MV-4-11 (cell line): ENCODE measurements at places on chromosomes 1 and 21.

GRCh38 chr1:53419034-53419433 lies 40.2 kb upstream of the DMRTB1 start:
- DNase-seq: no peak

DNA sequence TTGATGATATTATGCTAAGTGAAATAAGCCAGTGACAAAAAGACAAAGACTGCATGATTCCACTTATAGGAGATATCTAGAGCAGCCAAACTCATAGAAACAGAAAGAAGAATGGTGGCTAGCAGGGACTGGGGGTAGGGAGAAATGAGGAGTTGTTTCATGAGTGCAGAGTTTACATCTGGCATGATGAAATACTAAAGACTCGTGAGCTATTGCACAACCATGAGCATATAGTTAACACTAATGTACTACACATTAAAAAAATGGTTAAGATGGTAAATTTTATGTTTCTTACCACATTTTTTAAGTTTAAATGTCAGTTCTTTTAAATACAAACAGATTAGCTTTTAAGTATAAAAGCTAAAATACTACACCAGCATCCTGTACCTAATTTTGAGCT lies 57.8 kb downstream of the ESRRG start:
- peak; percentile 86 for DNase-seq

GRCh38 chr1:38133304-38133703 lies 86.7 kb upstream of the POU3F1 start:
- no peak for DNase-seq

DNA sequence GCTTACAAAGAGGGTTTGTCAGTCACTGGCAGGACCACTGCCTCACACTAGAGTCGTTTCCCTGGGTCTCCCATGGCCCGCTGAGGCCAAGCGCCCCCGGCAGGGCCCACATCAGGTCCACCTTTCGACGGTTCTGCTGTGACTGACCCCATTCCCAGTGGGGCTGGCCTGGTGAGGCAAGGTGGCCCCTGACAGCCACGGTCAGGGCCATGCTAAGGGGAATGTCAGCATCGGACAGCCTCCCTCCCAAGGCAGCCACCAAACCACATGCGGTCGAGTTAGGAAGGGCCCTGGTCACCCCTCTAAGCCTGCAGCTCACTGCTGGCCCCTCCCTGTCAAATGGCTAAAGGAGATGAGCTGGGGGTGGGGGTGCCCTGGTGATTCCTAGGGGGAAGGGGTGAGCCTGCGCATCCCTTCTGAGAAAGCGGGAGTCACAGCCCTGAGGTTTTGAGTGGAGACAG lies 2.9 kb upstream of the KIF17 start:
- DNase-seq: no peak

DNA sequence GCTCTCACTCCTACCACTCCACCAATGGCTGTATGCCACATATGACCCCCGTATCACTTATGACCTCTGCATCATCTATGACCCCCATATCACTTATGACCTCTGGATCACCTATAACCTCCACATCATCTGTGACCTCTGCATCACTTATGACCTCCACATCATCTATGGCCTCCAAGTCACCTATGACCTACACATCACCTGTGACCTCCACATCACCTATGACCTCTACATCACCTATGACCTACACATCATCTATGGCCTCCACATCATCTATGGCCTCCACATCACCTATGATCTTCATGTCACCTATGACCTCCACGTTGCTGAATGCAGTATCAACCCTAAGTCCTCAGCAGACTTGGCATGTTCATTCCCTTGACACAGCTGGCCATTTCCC lies 271.2 kb downstream of the MATN1 start:
- no peak for DNase-seq

- DNase-seq: no peak
Observed at GRCh38 chr1:13556224-13556764, 27.3 kb upstream of the PDPN start.

GRCh38 chr1:168243198-168243597 lies 17.4 kb downstream of the SFT2D2 start:
- DNase-seq: no peak

DNA sequence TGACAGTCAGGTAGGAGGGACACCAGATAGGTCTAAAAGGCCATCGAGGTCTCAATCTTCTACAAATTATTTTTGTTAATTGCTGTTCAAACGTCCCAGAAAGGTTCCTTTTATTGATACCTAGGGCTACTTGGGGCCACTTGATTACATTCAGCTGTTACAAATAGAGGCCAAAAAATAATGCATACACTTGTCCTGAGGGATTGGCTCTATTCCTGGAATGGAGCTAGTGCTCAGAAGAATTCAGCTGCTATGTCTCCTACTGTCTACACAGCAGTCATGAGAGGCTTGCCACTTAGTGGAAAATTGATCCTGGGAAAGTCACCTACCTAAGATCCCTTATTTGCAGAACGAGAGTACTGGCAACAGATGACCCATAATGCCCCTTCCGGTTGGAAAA lies 498.3 kb downstream of the ADGRL2 start:
- no peak for DNase-seq

DNA sequence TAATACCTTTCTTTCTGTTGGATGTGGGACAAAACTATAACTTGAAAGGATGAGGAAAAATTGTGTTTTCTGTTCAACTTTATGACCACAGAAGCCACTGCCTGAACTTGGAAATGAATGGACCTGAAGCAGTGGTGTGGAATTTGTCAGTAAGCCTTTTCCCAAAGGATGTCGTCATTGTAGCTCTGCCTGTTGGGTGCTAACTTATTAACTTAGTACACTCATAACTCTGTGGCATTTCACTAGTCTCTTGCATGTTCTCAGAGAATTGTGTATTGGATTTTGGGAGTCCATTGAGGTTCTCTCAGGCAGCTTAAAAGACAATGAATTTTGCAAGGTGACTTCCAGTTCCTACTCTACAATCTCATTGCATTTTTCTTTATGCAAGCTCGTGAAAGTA lies 49.6 kb downstream of the KCNK2 start:
- DNase-seq: no peak

DNA sequence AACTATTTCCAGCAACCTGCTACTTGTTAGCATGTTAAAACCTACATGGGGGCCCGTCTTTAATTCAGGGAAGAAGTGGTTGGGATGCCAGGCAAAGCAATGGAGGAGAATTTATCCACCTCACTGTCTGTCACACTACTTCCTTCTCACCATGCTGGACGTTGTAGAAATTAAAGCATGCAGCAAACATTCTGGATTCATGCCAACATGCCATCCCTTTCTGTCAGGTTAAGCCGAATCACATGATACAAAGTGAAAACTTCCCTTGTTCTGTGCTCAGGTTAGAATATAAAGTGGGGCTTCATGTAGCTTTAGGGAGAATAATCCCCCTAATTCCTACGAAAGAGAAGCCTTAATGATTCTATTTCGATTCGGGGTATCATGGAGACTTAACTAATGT lies 95.5 kb downstream of the ERG start:
- no peak for DNase-seq

GRCh38 chr21:35019631-35020032 lies 29.5 kb downstream of the RUNX1 start:
- DNase-seq: no peak

- DNase-seq: no peak
Observed at GRCh38 chr1:36523850-36524249, 41.1 kb upstream of the CSF3R start.

- no peak for DNase-seq
Observed at GRCh38 chr21:29961291-29962027, 21.7 kb upstream of the GRIK1 start.

DNA sequence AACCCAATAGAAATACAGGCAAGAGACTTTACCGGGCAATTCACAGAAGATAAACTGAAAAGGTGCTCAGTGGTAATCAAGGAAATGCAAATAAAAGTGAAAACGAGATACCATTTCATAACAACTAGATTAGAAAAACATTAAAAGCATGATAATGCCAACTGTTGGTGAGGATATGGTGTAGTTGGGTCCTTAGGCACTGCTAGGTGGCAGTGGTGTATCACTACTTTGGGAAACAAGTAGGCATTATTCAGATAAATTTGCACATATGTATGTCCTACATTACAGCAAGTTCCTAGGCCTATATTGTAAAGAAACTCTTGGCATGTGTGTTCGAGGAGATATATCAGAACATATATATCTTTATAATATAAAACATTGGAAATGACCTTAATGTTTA lies 31.0 kb downstream of the AZIN2 start:
- peak; percentile 29 for DNase-seq

- no peak for DNase-seq
Observed at GRCh38 chr1:245710961-245711903, 556.4 kb downstream of the KIF26B start.

- peak; percentile 13 for DNase-seq
Observed at GRCh38 chr21:33441489-33442477, 38.0 kb downstream of the TMEM50B start.
